AML-193 (cell line): ENCODE measurements at places on chromosomes 13 and 19.

GRCh38 chr19:35271546-35271945 lies 2.8 kb downstream of the USF2 start:
- DNase-seq: no peak

GRCh38 chr13:55654243-55654642 lies 1486.5 kb upstream of the PRR20A start:
- DNase-seq: no peak

DNA sequence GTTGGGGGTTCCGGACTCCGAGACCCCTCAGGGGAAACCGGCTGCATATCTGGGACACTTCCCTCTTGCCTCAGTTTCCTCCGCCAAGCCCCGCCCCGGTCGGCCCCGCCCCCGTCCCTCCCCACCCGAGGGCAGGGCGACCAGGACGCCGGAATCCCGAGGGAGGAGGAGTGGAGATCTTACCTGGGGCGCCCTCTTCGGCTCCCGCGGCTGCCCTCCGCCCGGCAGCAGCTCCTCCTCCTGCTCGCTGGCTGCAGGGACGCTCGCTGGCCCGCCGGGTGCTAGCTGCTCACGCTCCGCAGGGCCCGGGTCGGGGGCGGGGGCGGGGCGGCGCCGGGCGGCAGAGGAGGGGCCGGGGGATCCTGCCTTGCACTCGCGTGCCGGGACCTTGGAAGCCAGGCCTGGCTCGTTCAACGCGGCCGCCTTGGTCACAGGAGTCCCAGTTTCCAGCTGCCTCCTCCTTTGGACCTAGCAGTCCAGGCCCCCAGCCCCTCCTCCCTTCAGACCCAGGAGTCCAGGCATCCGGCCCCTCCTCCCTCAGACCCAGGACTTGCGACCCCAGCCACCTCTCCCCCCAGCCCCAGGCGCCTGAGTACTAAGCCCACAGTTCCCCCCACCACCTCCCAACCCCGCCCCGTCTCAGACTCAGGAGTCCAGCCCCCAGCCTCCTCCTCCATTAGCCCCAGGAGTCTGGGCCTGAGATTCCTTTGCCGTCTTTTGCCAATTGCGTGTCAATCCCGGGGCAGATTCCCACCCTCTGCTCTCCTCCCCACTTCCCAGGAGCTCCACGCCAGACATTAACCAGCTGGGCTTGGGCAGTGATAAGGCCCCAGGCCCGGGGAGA lies at the start of gene NTF4:
Gene NTF4, minus strand, starts transcription at position 51 of the 844 bp plus-strand sequence. CDS start 2,821 bp downstream, outside the sequence.
- DNase-seq: no peak

DNA sequence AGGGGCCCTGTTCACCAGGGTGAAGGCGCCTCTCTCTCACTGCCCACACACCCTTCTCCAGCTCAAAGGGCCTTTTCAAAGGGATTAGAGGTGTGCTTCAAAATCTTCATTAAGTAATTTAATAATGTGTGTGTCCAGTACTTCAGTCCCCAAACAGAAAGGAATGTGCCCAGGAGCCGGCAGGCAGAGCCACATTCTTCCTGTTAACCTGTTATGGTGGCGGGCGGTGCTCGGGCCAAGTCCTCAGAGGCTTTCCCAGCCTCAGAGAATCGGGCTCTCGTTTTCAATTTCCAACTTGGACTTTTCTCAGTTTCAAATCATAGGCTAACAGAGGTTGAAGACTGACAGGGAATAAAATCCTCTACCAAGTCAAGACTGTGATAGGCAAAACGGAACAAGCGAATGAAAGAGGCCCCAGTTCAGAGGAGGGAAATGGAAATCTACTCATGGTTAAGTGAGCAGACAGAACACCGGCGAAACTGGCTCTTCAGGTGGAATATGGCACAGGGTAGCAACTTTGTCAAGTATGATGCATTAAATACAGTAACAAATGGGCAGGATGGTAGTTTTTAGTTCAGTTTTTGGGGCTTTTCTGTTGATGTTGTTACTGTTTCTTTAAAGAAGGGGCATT lies 68.6 kb downstream of the FOXO1 start:
- no peak for DNase-seq
